ENCODE measurements at places on chromosomes 5 and 9.
A peak's percentile ranks its signal among the peaks of the same experiment; 100 is the strongest.

GRCh38 chr5:140553657-140554056 lies 3.6 kb downstream of the SRA1 start:
- no peak for DNase-seq

GRCh38 chr5:72397836-72398235 lies 77.7 kb downstream of the PTCD2 start:
- no peak for DNase-seq

DNA sequence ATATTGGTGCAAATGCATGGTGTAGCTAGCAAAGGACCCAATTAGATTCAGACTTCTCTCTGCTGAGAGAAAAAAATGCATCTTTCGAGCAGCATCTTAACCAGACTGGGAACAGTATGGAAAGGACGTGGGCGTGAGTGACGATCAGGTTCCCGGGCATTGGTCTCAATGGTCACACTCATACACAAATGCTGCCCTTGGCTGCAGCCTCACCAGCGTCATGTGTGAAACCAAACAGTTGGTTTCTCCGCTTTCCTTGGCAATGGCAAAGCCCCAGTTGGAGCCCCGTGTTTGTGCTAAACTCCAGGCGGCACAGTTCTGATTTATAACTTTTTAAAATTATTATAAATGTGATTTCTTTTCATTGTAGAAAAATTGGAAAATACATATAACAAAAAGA lies 237.8 kb downstream of the SEC61B start:
- no peak for DNase-seq

DNA sequence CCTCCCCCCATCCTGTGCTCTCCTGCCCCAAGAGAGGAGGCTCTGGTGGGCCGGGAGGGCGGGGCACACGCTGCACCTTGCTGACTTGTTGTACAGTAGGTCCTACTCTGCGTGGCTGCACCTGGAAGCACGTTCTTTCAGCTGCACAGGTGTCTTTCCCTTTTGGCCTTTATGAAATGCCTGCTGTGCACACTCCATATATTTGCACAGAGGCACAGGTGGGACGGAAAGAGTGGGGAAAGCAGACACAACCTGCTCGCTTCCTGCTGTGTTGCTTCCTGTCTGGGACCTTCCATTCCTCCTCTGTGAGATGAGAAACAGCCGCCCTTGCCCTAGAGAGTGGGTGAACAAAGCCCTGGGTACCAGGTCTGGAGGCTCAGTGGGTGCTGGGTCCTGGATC lies 4.8 kb downstream of the USP20 start:
- DNase-seq, result no peak

DNA sequence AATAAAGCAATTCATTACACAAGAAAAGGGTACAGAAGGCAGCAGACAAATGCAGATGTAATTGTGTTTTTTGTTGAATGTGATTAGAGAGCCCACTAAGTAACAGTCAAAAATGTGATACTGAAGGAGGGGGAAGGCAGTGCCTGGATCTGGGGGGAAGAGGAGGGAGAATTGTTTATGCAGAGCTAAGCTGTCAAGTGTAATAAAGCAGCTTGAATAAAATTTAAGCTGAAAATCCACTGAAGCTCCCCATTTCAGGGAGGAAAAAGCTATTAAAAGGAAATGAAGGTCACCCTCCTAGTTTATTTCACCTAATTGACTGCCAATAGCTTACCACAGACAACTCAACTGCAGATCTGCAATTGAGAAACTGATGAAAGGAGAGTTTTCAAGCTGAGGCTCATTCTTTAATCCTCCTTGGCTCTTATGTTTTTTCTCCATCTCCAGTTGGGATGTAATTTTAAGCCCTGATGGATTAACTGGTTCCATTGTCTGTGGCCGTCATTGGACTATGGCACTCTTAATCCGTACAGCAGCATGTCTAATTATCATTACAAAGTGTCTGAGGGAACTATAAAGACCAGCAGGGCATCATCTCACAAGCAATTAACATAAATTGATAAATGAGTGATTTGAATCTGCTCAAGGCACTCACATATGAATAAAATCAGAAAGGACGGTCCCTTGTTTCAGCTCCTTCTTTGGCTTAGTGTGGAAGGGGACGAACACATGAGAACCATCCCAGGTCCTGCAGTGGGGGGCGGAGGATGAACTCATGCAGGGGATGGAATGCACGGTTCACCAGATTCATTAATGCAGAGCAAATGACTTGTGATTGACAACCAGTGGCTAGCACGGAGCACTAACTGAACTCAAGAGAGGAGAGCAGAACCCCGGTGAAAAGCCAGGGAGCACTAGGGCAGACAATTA lies 38.5 kb downstream of the TLE1 start:
- no peak for DNase-seq

- no peak for DNase-seq
These were observed 83.1 kb upstream of the IRX1 start for GRCh38 chr5:3512361-3513095.

- DNase-seq, result no peak
These were observed 124.3 kb downstream of the MRPS30 start for GRCh38 chr5:44932922-44933585.

DNA sequence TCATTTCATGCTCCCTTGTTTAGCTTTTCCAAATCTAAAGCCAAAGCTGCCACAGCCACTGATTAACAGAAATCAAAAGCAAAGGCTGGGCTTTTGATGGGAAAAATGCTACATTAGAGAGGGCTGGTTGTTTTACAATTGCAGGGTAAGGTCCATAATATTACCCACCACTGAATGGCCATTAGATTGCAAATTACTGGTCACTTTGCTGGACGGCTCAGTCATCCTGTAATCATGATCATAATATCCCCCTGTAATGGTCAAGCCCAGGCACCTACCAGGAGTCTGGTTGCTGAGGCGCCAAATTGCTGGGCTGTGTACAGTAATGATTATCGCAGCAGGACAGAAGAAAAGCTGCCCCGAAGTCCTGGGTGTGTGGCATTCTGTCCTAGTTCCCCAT lies 286.5 kb downstream of the ZSWIM6 start:
- no peak for DNase-seq

GRCh38 chr5:133796186-133796585 lies 172.2 kb downstream of the C5orf15 start:
- DNase-seq, result no peak

GRCh38 chr5:132263548-132264261 lies 6.2 kb downstream of the PDLIM4 start:
- no peak for DNase-seq

DNA sequence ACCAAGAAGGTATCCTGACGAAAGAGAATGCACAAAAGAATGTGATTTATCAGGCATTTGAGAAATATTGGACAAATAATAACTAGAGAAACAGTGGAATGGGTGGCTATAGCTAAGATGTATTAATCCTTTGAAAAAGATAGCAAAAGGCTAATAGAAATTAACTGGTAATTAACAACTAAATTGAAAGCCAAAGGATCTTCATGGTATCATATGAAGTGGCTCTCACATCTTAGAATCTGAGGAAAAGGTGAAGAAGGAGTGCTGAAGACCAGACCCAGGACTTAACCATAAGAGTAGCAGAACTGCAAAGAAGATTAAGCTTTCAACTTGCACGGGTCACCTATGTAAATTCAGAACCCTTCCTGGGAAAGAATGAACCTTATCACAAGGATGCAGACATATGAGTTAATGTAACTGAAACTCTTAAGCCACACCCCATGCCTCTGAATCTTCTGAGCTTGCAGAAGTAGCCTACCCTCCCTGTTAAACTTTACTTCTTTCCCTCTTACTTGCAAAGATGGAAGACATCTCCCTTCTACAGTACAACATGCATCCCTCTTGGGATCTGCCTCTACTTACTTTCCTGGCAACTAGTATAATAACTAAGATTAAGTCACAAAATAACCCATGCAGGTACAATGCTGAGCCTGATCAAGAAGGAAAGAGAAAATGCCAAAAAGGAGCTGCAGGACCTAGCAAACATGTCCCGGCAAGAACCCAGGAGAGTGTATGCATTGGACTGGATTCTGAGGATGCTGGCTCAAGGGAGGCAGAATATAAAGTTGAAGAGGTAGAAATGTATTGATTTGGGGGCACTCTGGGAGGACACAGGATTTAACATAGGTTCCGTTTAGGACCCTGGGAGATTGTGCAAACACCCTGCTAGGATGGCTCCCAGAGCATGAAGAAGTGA lies 395.5 kb upstream of the SLC30A5 start:
- DNase-seq, result no peak

- DNase-seq, result no peak
These were observed 609.5 kb upstream of the CLINT1 start for GRCh38 chr5:158468444-158468843.

DNA sequence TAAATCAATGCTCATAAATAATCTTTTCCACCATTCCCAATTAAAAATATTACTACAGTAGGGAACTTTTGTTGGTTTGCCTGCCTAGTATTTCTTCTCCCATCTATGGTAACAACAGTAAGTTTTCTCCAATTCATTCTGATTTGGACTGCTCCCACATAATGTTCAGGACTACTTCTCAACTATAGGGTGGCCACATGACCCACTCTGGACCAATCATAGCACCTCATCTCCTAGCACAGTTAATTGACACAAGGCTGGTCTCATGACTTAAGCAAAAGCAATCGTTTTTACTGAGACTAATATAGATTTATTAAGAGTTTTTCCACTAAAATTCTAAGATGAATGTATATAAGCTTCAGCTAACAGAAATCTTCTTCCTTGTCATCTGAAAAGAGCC lies 28.7 kb upstream of the SLCO6A1 start:
- no peak for DNase-seq

- DNase-seq, result peak; percentile 58
These were observed 23.1 kb downstream of the TRIM7 start for GRCh38 chr5:181181650-181182565.

GRCh38 chr5:146313027-146313426 lies 25.6 kb upstream of the POU4F3 start:
- no peak for DNase-seq

DNA sequence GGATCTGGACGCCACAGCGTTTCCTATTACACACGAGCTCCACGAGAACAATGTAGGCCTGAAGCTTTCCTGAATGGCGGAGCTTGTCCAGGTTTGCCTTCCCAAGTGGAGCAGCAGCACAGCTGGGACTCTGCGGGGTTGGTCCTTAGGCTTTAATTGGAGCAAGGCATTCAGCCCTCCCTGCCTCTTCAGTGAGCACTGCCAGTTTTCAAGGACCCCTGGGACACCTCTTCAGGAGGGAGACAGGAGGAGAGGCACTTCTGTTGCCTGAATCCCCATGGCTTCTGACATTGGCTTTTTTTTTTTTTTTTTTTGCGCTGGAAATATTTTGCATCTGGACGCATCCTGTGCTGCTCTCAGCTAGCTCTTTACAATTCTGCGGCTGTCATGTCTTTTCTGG lies 179.4 kb downstream of the SEMA6A start:
- DNase-seq, result no peak

GRCh38 chr9:78298046-78298765 lies 1.3 kb downstream of the PSAT1 start:
- DNase-seq, result peak; percentile 30

DNA sequence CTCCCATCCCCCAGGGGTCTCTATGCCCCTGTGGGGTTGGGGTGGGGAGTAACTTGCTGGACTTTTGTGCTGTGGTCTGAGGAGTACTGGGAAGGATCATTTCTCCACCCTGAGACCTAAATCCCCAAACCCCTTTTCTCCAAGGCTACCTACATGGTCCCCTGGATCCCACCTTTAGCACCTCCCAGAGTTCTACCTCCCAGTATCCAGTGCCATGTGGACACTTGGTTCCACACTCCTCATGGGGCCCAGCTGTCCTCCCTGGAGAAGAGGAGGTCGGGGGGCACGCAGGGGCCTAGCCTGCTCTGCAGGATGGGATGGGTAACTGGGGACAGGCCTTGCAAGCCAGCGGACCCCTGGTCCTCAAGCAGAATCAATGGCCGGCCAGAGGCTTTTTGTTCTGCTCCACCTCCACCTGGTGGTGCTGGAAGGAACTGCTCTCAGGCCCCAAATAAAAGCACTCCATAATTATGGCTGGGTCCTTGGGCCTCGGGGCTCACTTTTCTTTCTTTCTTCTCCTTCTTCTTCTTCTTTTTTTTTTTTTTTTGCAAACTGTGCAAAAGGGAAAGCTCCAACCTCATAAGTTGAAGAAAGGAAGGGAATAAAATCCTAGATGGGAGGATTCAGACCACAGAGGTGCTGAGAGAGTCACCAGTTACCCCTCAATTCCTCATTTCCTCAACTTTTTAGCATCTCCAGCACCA lies 68.4 kb downstream of the PSD2 start:
- DNase-seq, result peak; percentile 54

Measured in activated naive CD4-positive, alpha-beta T cell treated with anti-CD3 and anti-CD28 coated beads, Interleukin-2, amount 50 U/mL, for 16 hours (primary cell).